ENCODE measurements at places on chromosomes 2 and 18.

DNA sequence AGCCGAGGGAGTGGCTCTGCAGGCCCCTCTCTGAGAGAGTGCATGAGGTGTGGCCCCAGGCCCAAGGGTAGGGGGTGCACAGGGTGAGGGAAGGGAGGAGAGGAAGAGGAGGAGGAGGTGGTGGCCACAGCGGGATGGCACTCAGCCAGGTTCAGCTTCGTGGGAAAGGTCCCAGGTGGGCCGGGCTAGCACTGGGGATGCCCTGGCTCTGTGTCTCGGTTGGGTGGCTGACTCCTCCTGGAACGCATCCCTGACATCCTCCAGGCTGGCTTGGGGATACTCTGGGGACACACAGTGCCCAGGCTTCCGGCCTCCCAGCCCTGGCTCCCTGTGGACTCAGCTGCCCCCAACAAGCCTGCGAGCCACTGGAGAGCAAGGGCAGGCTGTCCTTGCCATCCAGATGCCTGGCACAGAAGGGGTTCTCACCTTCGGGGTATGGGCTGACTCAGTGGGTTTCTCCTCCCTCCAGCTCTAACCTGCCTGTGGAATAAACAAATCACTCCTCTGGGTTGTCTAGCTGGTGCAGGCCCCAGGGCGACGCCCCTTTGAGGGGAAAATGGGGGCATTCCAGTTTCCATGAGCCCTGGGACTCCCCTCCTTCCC, 582 bp upstream of the ZAP70 start:
- DNase-seq, result no peak

GRCh38 chr2:37851828-37852584, 73.1 kb upstream of the RMDN2 start:
- DNase-seq, result no peak

DNA sequence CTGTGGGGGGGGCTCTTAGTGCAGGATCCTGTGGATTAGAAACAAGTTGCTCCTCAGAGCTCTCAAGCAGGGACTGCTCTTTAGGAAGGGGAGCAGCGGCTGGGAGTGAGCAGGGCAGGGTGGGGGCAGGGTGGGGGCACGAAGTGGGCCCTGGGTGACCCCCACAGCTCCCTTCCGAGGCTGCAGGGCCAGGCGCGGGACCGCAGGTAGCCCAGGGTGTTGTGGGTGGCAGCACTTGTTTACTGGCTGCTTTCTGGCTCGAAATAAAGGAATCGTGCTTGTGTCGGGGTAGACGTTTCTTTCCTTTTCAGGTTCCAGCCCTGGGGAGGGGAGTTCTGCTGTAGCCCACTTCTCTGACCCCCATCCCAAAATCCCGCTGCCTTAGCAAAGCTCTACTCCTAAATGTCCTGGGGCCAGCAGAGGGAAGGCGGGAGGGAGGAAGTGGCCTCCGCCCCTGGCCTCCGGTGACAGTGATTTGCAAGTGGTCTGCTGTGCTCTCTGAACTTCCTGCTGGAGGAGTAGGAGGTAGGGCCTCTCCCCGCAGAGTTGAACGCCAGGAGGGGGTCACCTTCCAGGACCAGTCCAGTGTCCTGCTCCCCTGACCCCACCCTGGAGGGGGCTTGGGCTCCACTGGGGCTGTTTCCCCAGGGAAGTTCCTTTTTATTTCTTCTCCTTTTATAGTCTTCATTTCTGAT, 8.3 kb downstream of the NEU4 start:
- no peak for DNase-seq

GRCh38 chr2:42141687-42142546, 27.2 kb upstream of the EML4 start:
- DNase-seq, result peak; percentile 81

- DNase-seq, result no peak
Measured at GRCh38 chr18:50869150-50869549, 9.8 kb upstream of the ME2 start.

DNA sequence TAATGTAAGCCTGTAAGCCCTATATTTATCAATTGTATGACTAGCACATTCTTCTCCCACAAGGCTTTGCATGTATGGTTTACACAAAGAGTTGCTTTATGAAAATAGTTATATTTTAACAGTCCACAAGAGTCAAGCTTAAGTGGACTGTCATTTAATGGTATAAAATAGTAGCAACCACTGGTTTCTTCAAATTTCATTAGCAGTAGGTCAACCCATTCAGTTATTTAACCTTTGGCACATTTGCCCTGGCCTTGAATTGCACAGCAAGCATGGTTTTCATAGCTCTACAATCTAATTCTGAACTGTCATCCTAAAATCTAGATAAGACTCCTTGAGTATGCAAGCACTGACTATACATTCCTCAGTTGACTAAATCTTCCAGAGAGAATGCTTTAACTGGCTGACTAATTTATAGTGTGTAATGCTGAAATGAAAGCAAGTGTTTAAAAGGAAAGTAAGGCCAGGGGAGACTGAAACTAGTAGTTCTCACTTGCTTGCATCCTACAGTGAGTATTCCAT, 1.8 kb downstream of the DPP4 start:
- no peak for DNase-seq

DNA sequence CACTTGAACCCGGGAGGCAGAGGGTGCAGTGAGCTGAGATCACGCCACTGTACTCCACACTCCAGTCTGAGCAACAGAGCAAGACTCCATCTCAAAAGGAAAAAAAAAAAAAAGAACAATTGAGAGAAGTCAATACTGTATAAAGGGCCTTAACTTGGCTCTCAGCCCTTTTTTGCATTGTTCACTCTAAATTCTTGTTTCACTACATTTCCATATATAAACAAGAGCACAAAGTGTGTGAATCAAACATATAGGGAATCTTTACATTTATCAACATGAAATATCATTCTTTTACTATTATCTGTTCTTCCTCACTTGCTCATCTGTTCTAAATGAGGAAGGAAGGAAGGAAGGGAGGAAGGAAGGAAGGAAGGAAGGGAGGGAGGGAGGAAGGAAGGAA, 90.8 kb downstream of the AP1S3 start:
- DNase-seq, result no peak

GRCh38 chr2:171185941-171186340, 25.2 kb upstream of the TLK1 start:
- DNase-seq, result no peak

DNA sequence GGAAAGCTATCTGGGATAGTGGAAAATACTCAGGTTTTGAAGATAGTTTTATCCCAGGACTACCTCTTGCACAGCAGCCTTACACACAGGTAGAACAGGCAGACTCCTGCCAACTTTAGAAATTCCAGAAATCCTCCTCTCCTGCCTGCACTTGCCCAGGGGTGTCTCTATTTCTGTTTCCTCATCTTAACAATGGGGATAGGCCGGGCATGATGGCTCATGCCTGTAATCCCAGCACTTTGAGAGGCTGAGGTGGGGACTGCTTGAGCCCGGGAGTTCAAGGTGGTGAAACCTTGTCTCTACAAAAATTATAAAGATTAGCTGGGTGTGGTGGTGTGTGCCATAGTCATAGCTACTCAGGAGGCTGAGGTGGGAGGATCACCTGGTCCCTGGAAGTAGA, 117.0 kb upstream of the ARL5A start:
- DNase-seq, result no peak

GRCh38 chr18:56173542-56174220, 464.7 kb downstream of the TXNL1 start:
- no peak for DNase-seq

- DNase-seq, result no peak
Measured at GRCh38 chr2:134119117-134119712, 134.7 kb upstream of the MGAT5 start.

- DNase-seq, result no peak
Measured at GRCh38 chr18:13175754-13176210, 42.8 kb upstream of the LDLRAD4 start.
